Effector CD4-positive, alpha-beta T cell (primary cell): ENCODE measurements at places on chromosomes 2 and 18.

- no peak for DNase-seq
Observed at GRCh38 chr2:62495761-62496160, 10.2 kb downstream of the TMEM17 start.

DNA sequence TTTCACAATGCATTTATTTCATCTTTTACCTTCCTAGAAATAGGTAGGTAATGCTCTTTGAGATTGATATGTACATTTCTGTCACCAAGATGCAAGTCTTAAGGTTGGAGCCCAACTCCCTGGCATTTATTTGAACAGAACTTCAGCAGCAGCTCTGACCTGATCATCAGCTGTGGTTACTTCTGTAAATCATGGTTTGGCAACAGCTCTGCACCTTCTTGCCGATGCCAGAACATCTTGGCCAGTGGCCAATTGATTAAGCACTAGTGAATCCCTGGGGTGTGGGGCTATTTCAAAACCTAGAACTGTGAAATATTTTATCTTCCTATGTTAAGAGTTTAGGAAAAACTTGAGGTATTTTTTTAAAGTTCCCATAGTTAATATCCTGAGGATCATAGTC is 124.8 kb upstream of the NYAP2 start:
- DNase-seq: no peak

GRCh38 chr2:238682536-238682935 is 165.3 kb upstream of the TWIST2 start:
- DNase-seq: no peak

GRCh38 chr2:190515687-190516086 is 18.8 kb downstream of the NEMP2 start:
- no peak for DNase-seq

GRCh38 chr2:133956434-133956935 is 297.4 kb upstream of the MGAT5 start:
- DNase-seq: no peak

GRCh38 chr2:142892715-142893114 is 15.3 kb downstream of the KYNU start:
- no peak for DNase-seq
